ENCODE measurements at places on chromosomes 12 and 14.

DNA sequence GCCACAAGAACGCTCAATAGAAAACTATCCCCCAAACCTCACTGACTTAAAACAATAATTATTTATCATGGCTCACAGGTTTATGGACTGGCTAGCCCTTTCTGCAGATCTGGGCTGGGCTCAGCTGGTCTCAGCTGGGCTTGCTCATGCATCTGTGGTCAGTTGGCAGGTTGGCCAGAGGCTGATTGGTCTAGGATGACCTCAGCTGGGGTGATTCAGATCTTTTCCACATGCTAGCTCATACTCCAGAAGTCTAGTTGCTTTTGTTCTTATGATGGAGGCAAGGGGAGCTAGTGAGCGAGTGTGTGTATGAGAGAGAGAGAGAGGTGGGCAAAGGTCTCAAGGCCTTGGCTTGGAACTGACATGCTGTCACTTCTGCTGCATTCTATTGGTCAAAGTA, 181.2 kb upstream of the NRXN3 start:
- DNase-seq = no peak

- DNase-seq = no peak
Measured at GRCh38 chr12:63045020-63045860, 105.8 kb downstream of the AVPR1A start.

DNA sequence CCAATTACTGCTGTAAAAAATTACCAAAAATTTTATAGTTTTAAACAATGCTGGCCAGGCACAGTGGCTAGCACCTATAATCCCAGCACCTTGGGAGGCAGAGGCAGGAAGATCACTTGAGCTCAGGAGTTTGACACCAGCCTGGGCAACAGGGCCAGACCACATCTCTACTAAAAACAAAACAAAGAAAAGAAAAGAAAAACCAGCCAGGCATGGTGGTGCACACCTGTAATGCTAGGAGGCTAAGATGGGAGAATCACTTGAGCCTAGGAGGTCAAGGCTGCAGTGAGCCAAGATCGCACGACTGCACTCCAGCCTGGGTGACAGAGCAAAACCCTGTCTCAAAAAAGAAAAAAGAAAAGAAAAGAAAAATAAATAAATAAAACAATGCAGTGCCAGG, 54.0 kb upstream of the ARID2 start:
- DNase-seq = no peak

- DNase-seq = no peak
Measured at GRCh38 chr12:1662761-1663439, 28.0 kb upstream of the ADIPOR2 start.

DNA sequence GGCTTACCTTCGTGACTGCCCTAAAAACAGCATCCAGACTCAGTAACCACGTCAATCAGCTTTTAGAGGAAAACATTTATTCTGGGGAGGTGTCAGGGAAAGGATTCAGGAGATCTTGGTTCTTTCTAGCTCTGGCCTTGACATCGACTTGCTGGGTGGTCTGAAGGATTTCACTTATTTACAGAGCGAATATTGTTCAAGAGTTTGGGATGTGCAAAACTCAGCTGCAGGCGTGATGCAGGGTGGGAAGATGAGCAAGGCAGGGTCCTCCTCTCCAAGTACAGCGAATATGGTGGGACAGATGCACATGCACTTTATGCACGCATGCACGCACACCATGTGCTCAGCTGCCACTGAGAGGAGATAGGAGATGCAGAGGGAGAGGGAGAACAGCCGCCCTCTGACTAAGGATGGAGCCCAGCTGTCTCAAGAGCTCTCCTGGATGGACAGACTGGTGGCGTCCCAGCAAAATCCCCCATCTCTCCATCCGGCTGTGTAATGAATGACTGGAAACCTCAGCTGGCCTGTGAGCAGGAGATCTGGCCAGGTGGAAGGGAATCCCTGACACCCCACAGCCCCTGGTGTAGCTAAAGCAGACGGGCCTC, 24.4 kb upstream of the BDKRB1 start:
- no peak for DNase-seq

DNA sequence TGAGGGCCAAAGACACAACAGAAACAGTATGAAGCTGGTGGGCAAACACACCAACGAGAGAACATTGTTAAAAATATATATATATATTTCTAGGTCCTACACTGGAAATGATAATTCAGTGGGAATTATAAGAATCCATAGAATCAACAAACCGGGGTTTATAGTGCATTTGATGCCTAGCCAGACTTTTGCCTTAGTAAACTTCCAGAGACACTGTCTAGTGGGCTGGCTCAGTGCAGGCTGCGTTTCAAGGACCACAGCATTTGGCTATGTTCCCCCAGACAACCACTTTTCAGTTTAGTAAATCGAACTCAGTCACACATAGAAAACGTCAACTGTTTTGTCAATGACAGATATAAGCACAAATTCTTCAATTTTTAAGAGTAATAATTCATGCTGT, 41.9 kb downstream of the SLC38A4 start:
- DNase-seq = no peak

DNA sequence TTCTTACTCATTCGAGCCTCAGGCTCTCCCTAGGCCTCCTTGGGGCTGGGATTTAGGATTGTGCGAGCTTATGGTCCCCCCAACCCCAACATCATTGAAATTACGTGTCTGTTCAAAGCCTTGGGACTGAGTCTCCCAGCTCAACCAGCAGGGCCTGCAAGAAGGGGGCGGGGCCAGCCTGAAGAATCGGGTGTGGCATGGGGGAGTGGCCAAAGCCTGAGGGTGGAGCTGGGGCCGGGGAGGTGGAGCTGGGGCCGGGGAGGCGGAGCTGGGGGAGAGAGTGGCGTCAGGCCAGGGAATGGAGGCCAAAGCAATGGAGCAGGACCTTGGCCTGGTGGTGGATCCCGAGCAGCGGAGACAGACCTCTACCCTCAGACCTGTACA, 24.3 kb upstream of the HSPB8 start:
- no peak for DNase-seq

- no peak for DNase-seq
Measured at GRCh38 chr12:64791036-64791435, 31.8 kb upstream of the GNS start.

GRCh38 chr14:103023881-103024473, 33.4 kb downstream of the CDC42BPB start:
- DNase-seq = no peak

GRCh38 chr12:128120035-128120434, 146.9 kb upstream of the TMEM132C start:
- DNase-seq = no peak

All from stimulated activated CD4-positive, alpha-beta T cell treated with anti-CD3 and anti-CD28 coated beads, TNF-alpha, amount 100 ng/mL, for 1 hour (primary cell).